Sigmoid colon (tissue), 7 donors: ENCODE measurements at places on chromosomes 5 and 9. TPM values are rescaled to one million over a fixed set of nuclear protein-coding genes. Genes with fewer than 3 reads are reported as not detected.
A peak's percentile ranks its signal among the peaks of the same experiment; 100 is the strongest.

GRCh38 chr5:83077662-83078261 lies 415 bp downstream of the XRCC4 start:
- peaks cover 37% of the 10 kb centered on the region for H3K4me1 ChIP-seq
- no peak for DNase-seq
- H3K27ac ChIP-seq: peak overlapping the region; percentile 86
- no peaks in the 10 kb centered on the region for H3K36me3 ChIP-seq

GRCh38 chr5:134003817-134004625 lies 754 bp downstream of the VDAC1 start:
- H3K4me1 ChIP-seq: peaks cover 61% of the 10 kb centered on the region
- peak overlapping the region; percentile 99 for H3K27ac ChIP-seq
- peak overlapping the region; percentile 64 for H3K4me3 ChIP-seq
- peaks cover 7% of the 10 kb centered on the region for H3K36me3 ChIP-seq

- DNase-seq: no peak
- no peaks in the 10 kb centered on the region for H3K4me1 ChIP-seq
- no peaks in the 10 kb centered on the region for H3K36me3 ChIP-seq
- H3K27me3 ChIP-seq: no peaks in the 10 kb centered on the region
- no peak overlapping the region for H3K4me3 ChIP-seq
These were observed 161.3 kb downstream of the SNCAIP start for GRCh38 chr5:122473138-122473843.

GRCh38 chr9:33489066-33489465 lies 15.3 kb upstream of the NOL6 start:
- no peaks in the 10 kb centered on the region for H3K4me1 ChIP-seq
- no peaks in the 10 kb centered on the region for H3K27me3 ChIP-seq
- no peak overlapping the region for H3K4me3 ChIP-seq

DNA sequence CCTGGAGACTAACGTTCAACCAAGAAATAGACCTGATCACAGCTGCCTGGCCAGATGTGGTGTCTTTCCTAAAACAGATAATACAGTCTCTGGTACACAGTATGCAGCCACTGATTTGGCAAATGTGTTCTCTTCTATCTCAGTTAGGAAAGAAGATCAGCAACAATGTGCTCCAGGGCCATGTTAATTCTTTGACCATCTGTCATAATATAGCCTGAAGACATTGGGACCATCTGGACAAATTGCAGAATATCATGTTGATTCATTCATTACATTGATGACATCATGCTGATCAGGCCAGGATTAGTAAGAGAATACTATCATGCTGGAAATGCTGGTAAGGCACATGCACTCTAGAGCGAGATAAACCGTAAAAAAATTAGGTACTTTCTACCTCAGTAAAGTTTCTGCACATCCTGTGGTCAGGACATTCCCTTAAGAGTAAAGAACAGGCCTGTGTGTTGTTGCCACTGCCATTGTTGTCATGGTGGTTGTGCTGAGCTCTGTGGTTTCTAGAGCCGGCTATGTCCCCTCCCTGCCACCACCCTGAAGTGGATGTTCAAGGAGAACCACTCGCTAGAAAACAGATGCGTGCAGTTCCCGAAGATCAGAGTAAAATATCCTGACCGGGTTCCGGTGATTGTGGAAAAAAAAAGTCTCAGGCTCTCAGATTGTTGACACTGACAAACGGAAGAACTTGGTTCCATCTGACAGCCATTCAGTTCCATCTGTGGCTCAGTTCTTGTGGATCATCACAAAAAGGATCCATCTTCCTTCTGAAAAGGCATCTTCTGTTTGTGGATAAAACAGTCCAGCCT lies 6.4 kb upstream of the JMY start:
- no peaks in the 10 kb centered on the region for H3K27me3 ChIP-seq
- H3K4me3 ChIP-seq: no peak overlapping the region
- no peaks in the 10 kb centered on the region for H3K36me3 ChIP-seq
- H3K27ac ChIP-seq: no peak overlapping the region
- H3K4me1 ChIP-seq: no peaks in the 10 kb centered on the region

- H3K27me3 ChIP-seq: no peaks in the 10 kb centered on the region
- H3K4me3 ChIP-seq: peak overlapping the region; percentile 10
- peaks cover 8% of the 10 kb centered on the region for H3K4me1 ChIP-seq
These were observed 17.1 kb upstream of the ANXA6 start for GRCh38 chr5:151174612-151175101.

- no peak for DNase-seq
- H3K36me3 ChIP-seq: no peaks in the 10 kb centered on the region
- no peak overlapping the region for H3K27ac ChIP-seq
- no peaks in the 10 kb centered on the region for H3K27me3 ChIP-seq
- H3K4me3 ChIP-seq: no peak overlapping the region
- H3K4me1 ChIP-seq: no peaks in the 10 kb centered on the region
These were observed 55.2 kb upstream of the DAPK1 start for GRCh38 chr9:87442451-87442850.

CRHBP gene
- not detected for total RNA-seq

CNTNAP3B gene
- total RNA-seq: 52.0 TPM

- H3K4me3 ChIP-seq: no peak overlapping the region
- DNase-seq: no peak
- no peaks in the 10 kb centered on the region for H3K36me3 ChIP-seq
- H3K27me3 ChIP-seq: no peaks in the 10 kb centered on the region
- H3K27ac ChIP-seq: no peak overlapping the region
- H3K4me1 ChIP-seq: no peaks in the 10 kb centered on the region
These were observed 46.2 kb upstream of the FSD1L start for GRCh38 chr9:105401651-105402050.

GRCh38 chr5:30765227-30765626 lies 428.3 kb upstream of the CDH6 start:
- no peaks in the 10 kb centered on the region for H3K4me1 ChIP-seq
- no peak overlapping the region for H3K27ac ChIP-seq
- H3K36me3 ChIP-seq: no peaks in the 10 kb centered on the region
- DNase-seq: no peak
- H3K4me3 ChIP-seq: no peak overlapping the region

GRCh38 chr9:83708515-83709158 lies 879 bp upstream of the UBQLN1 start:
- DNase-seq: peak; percentile 91
- no peaks in the 10 kb centered on the region for H3K36me3 ChIP-seq
- H3K27ac ChIP-seq: peak overlapping the region; percentile 100
- peaks cover 25% of the 10 kb centered on the region for H3K4me1 ChIP-seq

- H3K4me1 ChIP-seq: no peaks in the 10 kb centered on the region
- no peaks in the 10 kb centered on the region for H3K27me3 ChIP-seq
- H3K4me3 ChIP-seq: no peak overlapping the region
- no peak overlapping the region for H3K27ac ChIP-seq
- no peak for DNase-seq
- H3K36me3 ChIP-seq: no peaks in the 10 kb centered on the region
These were observed 326.4 kb upstream of the TARS1 start for GRCh38 chr5:33114361-33114760.

LEAP2 gene
- total RNA-seq: 0.36 TPM

DNA sequence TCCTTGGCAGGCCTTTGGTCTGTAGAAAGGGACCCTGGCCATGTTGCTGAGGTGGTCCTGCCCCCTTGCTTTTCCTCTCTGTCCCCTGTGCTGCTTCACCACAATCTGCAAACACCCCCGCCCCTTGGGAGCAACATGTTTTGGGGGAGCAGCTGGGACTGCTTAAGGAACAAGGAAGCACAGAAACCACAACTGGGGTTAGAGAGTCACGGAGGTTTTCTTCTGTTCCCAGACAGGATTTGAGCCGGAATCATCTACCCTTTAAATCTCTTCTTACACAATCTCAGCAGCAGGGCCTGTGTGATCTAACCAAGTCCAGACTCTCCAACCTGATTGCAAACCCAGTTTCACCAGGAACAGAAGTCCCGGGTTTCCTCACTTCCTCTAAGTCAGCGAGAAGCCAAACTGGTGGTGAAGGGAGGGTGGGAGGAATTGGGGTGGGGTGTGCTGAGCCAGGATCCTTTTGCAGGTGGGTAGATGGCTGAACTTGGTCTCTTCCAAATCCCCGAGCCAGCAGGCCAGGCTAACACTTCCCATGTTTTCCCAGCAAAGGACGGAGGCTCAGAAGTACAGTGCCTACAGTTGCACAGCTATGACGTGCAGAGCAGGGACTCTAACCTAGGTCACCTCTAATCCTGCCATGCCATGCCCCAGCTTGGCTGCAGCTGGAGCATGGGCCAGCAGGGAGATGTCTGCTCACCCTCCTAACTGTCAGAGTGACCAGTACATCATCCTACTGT lies 25.0 kb downstream of the SH3PXD2B start:
- H3K27me3 ChIP-seq: no peaks in the 10 kb centered on the region
- no peaks in the 10 kb centered on the region for H3K36me3 ChIP-seq
- H3K4me1 ChIP-seq: no peaks in the 10 kb centered on the region
- peak; percentile 84 for DNase-seq
- H3K27ac ChIP-seq: peak overlapping the region; percentile 96

GRCh38 chr5:157571357-157571827 lies 4.2 kb downstream of the ADAM19 start:
- H3K36me3 ChIP-seq: no peaks in the 10 kb centered on the region
- H3K4me1 ChIP-seq: peaks cover 56% of the 10 kb centered on the region
- DNase-seq: no peak
- peak overlapping the region; percentile 93 for H3K27ac ChIP-seq
- peak overlapping the region; percentile 1 for H3K4me3 ChIP-seq

DNA sequence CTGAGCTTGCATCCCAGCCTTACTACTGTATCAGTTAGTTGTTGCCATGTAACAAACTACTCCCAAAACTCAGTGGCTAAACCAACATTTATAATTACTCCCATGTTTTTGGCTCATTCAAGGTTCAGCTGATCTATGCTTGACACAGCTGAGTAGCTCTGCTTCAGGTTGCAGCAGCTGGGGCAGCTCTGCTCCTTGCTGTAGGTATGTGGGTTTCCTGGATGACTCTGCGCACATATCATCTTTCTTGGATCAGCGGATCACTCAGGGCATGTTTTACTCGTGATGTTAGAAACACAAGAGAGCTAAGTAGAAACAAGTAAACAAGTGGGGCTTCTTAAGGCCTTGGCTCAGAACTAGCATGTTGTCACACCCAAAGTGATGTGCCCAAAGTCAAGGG lies 15.1 kb downstream of the TEK start:
- no peaks in the 10 kb centered on the region for H3K36me3 ChIP-seq
- no peak for DNase-seq
- no peak overlapping the region for H3K27ac ChIP-seq
- no peak overlapping the region for H3K4me3 ChIP-seq

- no peaks in the 10 kb centered on the region for H3K27me3 ChIP-seq
- H3K27ac ChIP-seq: no peak overlapping the region
- no peak for DNase-seq
These were observed 111.4 kb downstream of the LHX2 start for GRCh38 chr9:124122813-124123462.

DNA sequence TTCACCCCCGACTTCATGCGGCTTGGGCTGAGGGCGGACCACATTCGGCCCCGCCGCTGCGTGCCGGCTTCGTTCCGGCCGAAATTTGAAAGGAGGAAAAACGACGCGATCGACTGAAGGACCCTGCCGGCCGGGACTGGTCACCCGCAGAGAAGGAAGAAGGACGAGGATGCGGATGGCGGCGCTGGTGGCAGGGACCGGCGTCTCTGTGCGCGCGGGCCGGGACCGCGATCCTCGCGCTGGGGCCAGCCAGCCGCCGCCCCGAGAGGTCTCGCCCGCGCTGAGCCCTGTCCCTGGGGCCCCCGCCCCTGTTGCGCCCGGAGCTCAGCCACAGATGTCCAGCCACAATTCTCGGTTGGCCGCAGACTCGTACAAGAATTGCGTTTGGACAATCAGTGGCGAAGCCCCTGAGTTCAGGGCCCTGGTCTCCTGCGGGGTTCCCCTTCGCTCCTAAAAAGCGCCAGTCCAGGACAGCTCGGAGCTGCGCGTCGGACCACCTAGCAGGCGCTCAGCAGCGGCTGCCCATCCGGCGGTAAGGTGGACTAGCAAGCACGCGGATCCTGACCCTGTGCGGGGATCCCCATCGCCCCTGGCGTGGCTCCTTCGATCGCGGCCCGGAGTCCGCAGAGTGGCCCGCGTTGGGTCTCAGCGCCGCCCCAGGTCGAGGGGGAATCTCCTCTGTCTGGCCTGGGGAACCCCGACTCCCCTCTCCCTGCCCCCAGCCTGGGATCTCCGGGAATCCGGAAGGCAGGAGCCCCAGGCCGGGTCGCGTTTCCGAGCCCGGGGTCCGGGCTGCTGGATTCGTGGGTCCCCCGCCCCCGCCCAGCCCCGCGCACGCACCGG lies 21.3 kb downstream of the URM1 start:
- no peaks in the 10 kb centered on the region for H3K27me3 ChIP-seq
- DNase-seq: no peak
- no peak overlapping the region for H3K4me3 ChIP-seq

DND1 gene
- total RNA-seq: not detected

- no peak overlapping the region for H3K4me3 ChIP-seq
- H3K27me3 ChIP-seq: no peaks in the 10 kb centered on the region
- no peak overlapping the region for H3K27ac ChIP-seq
- H3K36me3 ChIP-seq: no peaks in the 10 kb centered on the region
- no peak for DNase-seq
These were observed 104.7 kb downstream of the ISL1 start for GRCh38 chr5:51487952-51488351.

GLRA1 gene
- not detected for total RNA-seq

DNA sequence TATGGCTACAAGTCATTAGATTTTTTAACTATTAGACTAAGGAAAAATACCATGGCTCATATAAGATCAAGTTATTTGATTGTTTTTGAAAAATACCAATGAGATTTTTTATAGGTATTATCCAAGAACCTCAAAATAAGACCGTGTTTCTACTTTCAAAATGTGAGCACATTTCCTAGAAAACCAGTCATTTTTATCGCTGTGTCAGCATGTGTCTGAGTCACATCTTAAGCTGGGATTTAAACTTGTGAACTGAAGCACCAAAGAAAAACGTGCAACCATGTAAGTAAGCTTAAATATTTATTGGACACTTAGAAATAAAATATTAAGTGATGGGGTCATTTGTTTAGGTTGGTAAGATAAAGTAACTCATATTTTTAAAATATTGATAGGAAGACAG lies 1676.0 kb upstream of the NUDT12 start:
- no peaks in the 10 kb centered on the region for H3K36me3 ChIP-seq
- H3K4me3 ChIP-seq: no peak overlapping the region
- no peak for DNase-seq
- no peak overlapping the region for H3K27ac ChIP-seq
- no peaks in the 10 kb centered on the region for H3K27me3 ChIP-seq
- H3K4me1 ChIP-seq: no peaks in the 10 kb centered on the region

- DNase-seq: no peak
- no peak overlapping the region for H3K4me3 ChIP-seq
- no peaks in the 10 kb centered on the region for H3K27me3 ChIP-seq
- H3K27ac ChIP-seq: no peak overlapping the region
- H3K4me1 ChIP-seq: no peaks in the 10 kb centered on the region
These were observed 15.4 kb downstream of the PLGRKT start for GRCh38 chr9:5422276-5422675.

DNA sequence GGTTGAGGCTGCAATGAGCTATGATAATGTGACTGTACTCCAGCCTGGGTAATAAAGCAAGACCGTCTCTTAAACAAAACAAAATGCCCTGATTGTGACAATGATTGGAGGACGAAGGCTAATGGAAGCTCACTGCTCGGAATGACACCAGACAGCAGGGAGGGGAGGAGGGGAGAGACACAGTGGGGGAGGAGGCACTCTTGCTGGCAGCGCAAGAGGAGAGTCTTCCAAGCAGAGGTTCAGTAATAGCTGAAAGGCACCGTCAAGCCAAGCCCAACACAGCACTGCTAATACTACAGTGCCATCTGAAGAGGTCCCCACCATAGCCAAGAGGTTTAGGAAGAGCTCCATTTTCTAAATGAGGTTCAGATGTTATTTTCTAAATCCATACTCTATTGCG lies 102.3 kb downstream of the GLDC start:
- H3K4me1 ChIP-seq: no peaks in the 10 kb centered on the region
- H3K27ac ChIP-seq: no peak overlapping the region
- H3K27me3 ChIP-seq: no peaks in the 10 kb centered on the region
- no peak for DNase-seq
- no peak overlapping the region for H3K4me3 ChIP-seq
- no peaks in the 10 kb centered on the region for H3K36me3 ChIP-seq
